ENCODE measurements at places on chromosomes 16 and 17.
A peak's percentile ranks its signal among the peaks of the same experiment; 100 is the strongest.

DNA sequence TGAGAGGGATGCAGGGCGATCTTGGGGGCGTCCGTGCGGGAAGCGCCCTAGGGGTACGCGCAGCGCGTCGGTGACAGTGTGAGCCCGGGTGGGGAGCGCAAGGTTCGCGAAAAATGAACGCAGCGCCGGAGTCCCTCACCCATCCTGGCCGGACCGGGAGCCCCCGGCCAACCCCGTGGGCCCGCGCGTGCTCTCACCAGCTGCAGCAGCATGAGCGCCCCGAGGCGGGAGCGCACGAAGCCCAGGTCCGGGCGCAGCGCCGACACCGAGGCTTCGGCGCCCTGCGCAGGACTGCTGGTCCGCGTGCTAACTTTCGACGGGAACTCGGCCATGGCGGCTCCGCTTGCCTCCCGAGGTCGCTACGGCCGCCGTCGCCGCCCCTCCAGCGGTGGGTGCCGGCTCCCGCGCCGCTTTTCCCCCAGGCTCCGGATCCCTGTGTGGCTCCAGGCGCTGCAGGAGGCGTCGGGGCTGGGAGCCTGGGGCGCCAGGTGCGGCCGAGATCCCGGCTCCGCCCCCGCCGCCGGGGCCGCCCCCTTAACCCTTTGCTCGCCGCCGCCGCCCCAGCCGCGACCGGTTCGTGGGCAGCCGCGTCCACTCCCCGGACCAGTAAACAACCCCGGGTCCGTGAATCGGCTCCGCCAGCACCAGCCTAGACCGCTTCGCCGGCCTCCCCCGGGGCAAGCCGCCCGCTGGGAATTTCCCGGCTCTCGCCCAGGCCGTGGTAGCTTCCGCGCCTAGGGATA lies at the start of gene PLLP:
Gene PLLP, minus strand, starts transcription at position 464 of the 743 bp plus-strand sequence. Its CDS starts 132 bp downstream, at position 332.
- peak; percentile 74 for DNase-seq

DNA sequence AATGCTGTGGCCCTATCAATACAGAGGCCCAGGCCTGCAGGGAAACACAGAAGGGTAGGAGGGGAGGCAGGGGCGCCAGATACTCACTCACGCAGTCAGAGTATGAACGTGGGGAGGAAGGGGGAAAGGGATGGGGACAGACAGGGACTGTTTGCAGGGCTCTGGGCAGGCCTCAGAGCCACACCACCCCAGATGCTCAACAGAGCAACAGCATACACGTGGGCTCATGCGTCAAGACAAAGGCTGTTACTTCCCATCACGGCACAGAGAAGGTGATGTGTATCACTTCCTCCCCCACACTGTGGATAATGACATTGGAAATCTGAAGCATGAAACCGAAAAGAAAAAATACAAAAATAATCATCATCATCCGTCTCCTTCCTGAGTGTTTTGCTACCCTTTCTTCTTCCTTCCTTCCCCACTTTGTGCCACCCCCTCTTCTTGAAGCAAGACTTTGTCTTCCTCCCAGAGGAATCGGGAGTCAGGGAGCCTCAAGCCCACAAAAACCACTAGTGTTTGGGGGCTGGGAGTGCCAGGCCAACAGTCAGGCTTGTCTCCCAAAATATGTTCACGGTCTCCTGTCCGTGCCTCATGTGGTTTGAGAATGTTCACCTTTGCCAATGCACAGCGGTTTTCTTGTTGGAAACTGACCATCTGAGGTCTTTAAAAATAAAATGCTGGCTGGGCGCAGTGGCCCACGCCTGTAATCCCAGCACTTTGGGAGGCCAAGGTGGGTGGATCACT lies 20.1 kb downstream of the SLC39A11 start:
- no peak for DNase-seq

DNA sequence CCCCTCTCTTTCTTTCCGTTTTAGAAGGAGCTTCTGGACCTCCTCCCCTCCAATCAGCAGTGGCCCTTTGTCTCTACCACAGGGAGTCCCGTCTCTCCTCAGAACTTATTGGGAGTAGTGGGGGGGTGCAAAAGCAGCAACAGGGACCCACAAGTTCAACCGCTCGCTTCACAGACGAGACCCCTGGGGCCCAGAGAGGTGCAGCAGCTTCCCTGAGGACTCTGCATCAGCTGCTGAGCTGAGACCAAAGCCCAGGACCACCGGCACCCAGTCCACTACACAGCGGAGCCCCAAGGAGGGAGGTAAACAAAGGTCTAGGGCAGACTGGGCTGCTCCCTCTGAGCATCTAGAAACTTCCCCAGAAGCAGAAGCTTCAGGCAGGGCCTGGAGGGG lies 123.9 kb downstream of the SDK2 start:
- DNase-seq = no peak

GRCh38 chr16:78392585-78393195 lies 293.2 kb downstream of the WWOX start:
- DNase-seq = no peak

- DNase-seq = no peak
Measured at GRCh38 chr17:64499805-64500486, 3.1 kb upstream of the POLG2 start.

DNA sequence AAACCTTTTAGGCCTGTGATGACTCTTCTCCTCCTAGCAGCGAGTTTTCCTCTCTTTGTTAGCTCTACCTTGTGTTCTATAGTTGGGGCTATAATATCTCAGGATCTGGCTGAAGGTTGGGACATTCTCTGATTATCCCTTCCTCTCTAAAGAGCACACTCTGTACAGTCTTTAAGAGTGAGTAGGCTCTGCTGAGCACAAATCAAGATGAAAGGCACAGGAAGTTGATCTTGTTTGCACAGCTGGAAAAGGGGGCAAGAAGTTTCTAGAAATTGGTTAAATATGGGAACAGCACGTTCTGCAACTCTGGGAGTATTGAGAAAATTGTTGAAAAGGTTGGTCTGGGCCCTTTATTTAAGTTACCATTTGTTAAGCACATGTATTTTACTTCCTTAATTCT lies 240.9 kb downstream of the CDH11 start:
- DNase-seq = no peak

- no peak for DNase-seq
Measured at GRCh38 chr16:12539185-12539929, 264.3 kb downstream of the CPPED1 start.

GRCh38 chr17:40560592-40561293 lies 4.5 kb downstream of the CCR7 start:
- DNase-seq = no peak

Measured in eye (tissue), 1 donor.